ENCODE measurements at places on chromosomes 3 and 15.
A peak's percentile ranks its signal among the peaks of the same experiment; 100 is the strongest.

DNA sequence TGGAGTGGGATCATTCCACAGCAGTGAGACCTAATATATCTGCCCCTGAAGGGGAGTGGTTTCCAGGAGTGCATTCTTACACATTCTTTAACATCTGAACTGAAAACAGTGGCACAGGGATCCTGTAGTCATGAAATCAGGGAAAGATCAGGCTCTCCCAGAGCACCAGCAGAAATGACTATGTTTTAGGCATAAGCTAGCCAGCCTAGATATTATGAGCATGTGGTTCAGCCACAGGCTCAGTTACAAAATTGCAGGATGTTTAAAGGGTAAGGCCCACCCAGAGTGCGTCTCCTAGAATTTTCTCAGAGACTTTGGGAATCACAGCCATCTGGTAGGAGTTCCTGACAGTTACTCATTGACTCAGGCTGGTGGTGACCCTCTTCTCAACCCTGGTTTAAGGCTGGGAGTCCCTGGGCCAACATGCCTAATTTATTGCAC is 20.9 kb downstream of the FSTL1 start:
- DNase-seq: no peak

DNA sequence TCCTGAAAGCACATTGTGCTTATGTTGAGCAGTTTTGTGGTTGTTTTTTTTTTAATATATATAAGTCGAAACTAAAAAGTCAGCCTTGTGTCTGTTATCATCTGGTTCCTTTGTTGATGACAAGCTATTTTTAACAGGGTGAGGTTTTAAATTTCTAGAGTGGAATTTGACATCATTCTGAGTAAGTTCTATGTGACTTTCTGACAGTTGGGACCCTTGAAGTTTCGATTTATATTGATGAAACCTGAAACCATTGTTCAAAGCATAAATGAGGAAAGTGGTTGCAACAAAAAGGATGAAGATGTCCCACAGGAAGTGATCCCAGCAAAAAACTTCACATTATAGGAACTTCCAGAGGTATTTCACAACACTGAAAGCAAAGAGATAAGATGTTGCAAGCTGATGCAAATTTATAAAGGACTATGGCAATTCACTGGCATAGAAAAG is 94.0 kb downstream of the CYP19A1 start:
- DNase-seq: no peak

GRCh38 chr3:27134171-27134796 is 234.9 kb downstream of the NEK10 start:
- DNase-seq: peak; percentile 39

GRCh38 chr3:138778643-138779042 is 56.1 kb downstream of the PIK3CB start:
- DNase-seq: no peak

DNA sequence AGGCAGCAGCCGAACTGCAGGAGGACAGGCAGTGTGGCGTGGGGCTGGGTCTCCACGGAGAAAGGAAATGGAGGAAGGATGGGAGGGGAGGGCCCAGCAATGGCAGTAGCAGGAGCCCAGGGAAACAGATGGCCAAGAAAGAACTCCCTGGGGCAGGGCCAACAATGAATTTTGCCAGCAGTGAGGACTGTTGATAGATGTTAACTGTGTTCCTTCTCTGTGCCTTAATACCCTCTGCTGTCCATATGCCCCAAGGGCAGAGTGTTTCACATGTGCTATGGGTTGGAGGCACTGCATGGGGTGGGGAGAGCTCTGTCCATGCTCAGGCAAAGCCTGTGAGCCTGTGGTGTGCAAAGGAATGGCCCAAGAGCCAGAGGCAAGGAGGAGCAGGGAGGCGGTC is 70.8 kb upstream of the POMGNT2 start:
- no peak for DNase-seq

DNA sequence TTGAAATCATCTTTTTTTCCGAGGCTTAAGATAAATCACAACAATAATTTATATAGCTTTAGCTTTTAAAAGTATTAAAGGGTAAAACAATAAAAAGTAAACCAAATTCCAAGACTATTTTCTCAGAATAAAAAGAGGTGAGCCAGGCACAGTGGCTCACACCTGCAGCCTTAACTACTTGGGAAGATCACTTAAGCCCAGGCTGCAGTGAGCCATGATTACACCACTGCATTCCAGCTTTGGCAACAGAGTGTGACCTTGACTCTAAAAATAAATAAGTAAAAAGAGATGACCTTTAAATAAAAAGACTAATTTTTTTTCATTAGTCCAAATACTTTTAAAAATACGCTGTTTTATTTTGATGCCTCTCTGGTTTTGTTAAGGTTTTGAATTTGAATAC is 54.4 kb downstream of the C3orf80 start:
- no peak for DNase-seq

- DNase-seq: peak; percentile 6
Measured at GRCh38 chr3:56980798-56981390, 79.6 kb upstream of the SPATA12 start.

GRCh38 chr3:14508966-14509795 is 31.0 kb downstream of the GRIP2 start:
- peak; percentile 62 for DNase-seq

DNA sequence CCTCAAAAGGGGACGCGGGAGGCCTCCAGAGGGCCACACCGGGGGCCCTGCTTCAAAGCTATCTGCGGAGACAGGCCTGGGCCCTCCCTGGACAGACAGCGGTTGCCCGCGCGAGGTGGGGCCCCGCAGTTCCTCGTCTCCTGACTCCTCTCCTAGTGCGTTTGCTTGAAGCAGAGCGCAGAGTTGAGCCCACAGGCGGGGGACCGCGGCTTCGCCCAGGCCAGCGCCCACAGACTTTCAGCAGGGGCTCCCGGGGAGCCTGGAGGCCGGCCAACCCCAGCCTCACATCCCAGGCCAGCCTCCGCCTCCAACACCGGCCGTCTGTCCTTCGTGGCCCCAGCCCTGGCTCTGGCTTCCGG is 540 bp upstream of the ADAMTS7 start:
- DNase-seq: no peak

- DNase-seq: no peak
Measured at GRCh38 chr15:98651036-98651481, 2.7 kb downstream of the IGF1R start.

GRCh38 chr3:143770391-143770790 is 77.9 kb downstream of the SLC9A9 start:
- no peak for DNase-seq

DNA sequence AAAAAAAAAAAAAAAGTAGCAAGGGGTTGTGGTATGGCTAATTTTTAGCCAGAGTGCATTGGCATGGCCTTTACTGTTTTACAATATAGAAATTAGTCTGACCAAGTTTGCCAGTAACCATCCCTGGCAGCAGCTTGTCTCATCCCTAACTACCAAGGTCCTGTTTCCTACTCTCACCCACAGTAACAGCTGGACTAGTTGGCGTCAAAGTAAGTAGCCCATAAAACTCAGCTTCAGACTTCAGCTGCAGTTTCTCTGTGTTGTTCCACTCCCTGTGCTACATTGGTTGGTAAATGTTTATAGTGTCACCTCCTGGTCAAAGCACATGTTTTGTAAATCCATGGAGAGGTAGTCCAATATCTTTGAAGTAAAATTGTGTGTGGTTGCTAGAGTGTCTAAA is 691.3 kb downstream of the ZPLD1 start:
- no peak for DNase-seq

- no peak for DNase-seq
Measured at GRCh38 chr3:16286751-16287543, 21.9 kb downstream of the OXNAD1 start.

DNA sequence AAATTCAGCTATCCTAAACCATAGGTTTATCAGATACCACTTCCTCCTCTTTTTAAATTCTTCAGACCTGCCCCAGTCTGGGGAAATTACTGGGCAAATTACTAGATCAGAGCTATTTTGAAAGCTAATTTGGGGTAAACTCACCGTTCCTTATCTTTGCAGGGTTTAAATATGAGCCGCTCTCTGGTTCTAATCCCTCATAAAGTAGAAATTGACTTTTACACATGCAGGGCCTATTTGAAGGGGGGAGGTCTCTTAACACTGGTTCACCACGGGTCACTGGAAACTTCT is 11.0 kb upstream of the MEIS2 start:
- DNase-seq: no peak

- no peak for DNase-seq
Measured at GRCh38 chr3:151863611-151864010, 9.8 kb upstream of the SUCNR1 start.

GRCh38 chr15:63939531-63940130 is 105.9 kb upstream of the HERC1 start:
- DNase-seq: peak; percentile 2

DNA sequence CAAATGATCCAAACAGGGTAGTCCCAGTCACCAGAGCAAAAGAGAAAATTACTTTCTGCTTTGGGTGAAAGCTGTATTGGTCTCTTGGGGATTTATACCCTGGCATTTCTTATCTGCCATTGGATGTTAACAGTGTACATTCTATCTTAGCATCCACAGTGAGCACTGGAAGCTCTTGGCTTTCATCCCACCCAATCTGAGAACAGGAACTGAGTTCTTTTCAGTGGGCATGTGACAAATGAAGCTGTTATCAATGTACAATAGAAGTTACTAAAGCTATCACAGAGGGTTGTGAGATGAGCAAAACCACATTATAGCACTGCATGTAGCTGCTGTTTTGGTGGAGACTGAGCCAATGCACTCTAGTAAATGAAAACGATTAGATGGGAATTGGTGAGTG is 300.7 kb downstream of the TUSC7 start:
- no peak for DNase-seq

GRCh38 chr3:48885753-48886152 is 12.9 kb downstream of the SLC25A20 start:
- no peak for DNase-seq

DNA sequence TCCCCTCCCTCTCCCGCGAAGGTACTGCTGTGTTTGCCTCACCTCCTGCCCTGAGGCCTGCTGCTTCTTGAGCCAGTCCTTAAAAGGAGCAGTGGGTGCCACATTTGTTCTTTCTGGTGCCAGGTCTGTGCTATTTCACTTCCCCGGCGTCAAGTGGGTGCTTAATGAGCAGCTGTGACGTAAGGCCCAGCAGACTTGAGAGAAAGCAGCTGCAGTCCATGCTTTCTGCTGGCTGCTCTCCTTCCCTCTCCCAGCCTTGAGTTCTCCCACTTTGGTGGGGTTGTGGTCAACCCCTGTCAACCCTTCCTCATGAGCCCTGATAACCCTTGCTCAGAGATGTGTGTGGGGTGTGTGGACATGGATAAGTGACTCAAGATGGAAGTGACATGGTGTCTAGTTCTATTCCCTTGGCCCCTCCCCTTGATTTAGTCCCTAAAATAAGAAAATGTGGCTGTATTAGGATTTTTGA is 6.9 kb downstream of the INAFM2 start:
- no peak for DNase-seq

DNA sequence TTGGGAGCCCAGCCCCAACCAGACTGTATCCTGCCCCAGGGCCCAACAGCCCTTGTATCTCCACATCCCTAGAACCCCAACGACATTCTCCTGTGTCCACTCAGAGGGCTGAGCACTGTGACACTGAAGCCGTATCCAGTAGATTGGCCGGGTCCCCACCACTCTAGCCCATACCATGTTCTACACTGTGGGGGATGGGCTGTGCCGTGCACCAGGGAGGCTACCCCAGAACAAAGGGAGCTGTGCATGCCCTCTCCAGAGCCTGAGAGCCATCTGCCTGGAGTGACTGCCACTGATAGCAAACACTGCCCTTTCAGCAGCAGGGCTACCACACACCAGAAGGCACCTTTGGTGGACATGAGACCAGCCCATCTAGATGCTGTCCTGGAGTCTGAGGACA is 37.1 kb upstream of the CP start:
- no peak for DNase-seq

- DNase-seq: no peak
Measured at GRCh38 chr3:10667901-10668476, 148.0 kb upstream of the SLC6A11 start.

- DNase-seq: no peak
Measured at GRCh38 chr3:100155128-100155527, 40.8 kb upstream of the FILIP1L start.

GRCh38 chr3:17678116-17678741 is 64.2 kb downstream of the TBC1D5 start:
- DNase-seq: no peak

- no peak for DNase-seq
Measured at GRCh38 chr15:65184305-65184867, 756 bp downstream of the CLPX start.

- no peak for DNase-seq
Measured at GRCh38 chr15:65400760-65401610, 21.8 kb downstream of the IGDCC4 start.

DNA sequence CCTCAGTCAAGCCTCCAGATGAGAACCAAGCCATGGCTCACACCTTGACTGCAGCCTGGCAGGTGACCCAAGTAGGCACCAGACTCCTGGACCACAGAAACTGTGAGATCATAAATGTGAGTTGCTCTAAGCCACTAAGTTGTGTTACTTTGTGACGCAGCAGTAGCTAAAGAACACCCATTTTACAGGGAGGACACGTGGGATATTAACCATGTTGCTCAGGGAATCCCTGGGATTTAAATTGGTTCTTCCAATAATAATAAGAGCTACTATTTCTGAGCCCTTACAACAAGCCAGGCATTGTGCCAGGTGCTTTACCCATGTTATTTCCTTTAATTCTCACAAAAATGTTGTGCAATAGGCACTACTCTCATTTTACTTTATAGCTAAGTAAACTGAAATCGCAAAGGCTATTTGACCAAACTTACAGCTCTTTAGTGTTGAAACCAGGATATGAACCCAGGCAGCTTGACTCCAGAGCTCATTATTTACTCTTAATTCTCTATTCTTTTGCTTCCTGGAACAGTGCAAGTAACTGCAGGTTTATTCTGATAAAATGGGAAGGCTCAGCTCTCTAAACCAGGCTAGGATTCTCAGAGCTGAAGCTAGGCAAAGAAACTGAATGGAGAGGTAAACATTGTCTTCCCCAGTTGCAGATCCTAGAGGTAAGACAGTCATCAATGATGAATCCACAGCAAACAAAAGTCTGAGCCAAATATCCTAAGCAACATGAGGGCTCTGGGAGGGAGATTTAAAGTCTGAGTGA is 294.4 kb downstream of the KBTBD8 start:
- no peak for DNase-seq

DNA sequence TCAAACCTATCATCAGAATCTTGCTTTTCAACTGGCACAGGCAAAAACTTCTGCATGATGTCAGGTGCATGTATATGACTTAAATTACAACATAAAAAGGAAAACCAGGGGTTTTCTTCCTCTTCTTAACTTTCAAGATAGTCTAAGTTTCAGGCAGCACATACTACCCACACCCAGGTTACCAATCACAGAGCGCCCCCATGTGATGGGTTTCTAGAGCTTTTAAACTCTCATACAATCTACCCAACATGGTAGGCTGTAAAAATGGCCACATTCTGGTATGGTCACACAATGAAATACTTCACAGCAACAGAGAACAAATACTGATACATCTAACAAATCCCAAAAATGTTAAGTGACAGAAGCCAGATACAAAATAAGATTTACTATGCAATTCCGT is 7.4 kb downstream of the MESD start:
- DNase-seq: no peak

GRCh38 chr15:44694416-44694815 is 16.7 kb downstream of the PATL2 start:
- DNase-seq: no peak
